ENCODE measurements at places on chromosomes 7 and 10. TPM values are rescaled to one million over a fixed set of nuclear protein-coding genes. Genes with fewer than 3 reads are reported as not detected.

The PSD gene
- total RNA-seq: 1.6 TPM

The PNLIPRP3 gene
- total RNA-seq: not detected

The BMPER gene
- total RNA-seq: not detected

The VIPR2 gene
- total RNA-seq: not detected

The TAS2R4 gene
- 1.3 TPM for total RNA-seq

The GDF2 gene
- total RNA-seq: not detected

The OR2A7 gene
- 4.8 TPM for total RNA-seq

The MBL2 gene
- total RNA-seq: not detected

The KIAA1549 gene
- 0.12 TPM for total RNA-seq

The MOGAT3 gene
- total RNA-seq: not detected

The MUC12 gene
- total RNA-seq: not detected

The CRTAC1 gene
- total RNA-seq: not detected

The ANKRD26 gene
- 11.6 TPM for total RNA-seq

The AIFM2 gene
- total RNA-seq: 3.3 TPM

The CRPPA gene
- 0.60 TPM for total RNA-seq

The C10orf62 gene
- not detected for total RNA-seq

The CAPZA2 gene
- 182 TPM for total RNA-seq

The TMEM236 gene
- 0.04 TPM for total RNA-seq

The TYW1B gene
- 4.6 TPM for total RNA-seq

The SPDYE5 gene
- total RNA-seq: not detected

All from activated CD4-positive, alpha-beta T cell treated with anti-CD3 and anti-CD28 coated beads, Interleukin-2, amount 10 ng/mL, durations not matched to agents 7 days and 5 days (primary cell).